ENCODE measurements at places on chromosomes 4 and X.

DNA sequence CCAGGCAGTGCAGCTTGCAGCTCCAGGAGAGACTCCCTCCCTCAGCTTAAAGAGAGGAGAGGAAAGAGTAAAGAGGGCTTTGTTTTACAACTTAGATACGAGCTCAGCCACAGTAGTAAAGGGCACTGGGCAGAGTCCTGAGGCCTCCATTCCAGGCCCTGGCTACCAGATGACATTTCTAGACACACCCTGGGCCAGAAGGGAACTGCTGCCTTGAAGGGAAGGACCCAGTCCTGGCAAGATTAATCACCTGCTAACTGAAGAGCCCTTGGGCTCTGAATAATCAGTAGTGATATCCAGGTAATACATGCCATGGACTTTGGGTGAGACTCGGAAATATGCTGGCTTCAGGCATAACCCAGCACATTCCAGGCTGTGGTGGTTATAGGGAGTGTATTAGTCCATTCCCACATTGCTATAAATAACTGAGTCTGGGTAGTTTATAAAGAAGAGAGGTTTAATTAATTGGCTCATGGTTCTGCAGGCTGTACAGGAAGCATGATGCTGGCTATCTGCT is 15.3 kb upstream of the SLC16A2 start:
- no peak for DNase-seq

GRCh38 chr4:21380861-21381260 is 567.7 kb downstream of the KCNIP4 start:
- no peak for DNase-seq

- no peak for DNase-seq
These were observed 13.8 kb downstream of the ACSL4 start for GRCh38 chrX:109719264-109719663.

- DNase-seq = no peak
These were observed 309.4 kb downstream of the PPP3CA start for GRCh38 chr4:101037938-101038413.

GRCh38 chr4:76950052-76950955 is 752 bp downstream of the SEPTIN11 start:
- DNase-seq = no peak

DNA sequence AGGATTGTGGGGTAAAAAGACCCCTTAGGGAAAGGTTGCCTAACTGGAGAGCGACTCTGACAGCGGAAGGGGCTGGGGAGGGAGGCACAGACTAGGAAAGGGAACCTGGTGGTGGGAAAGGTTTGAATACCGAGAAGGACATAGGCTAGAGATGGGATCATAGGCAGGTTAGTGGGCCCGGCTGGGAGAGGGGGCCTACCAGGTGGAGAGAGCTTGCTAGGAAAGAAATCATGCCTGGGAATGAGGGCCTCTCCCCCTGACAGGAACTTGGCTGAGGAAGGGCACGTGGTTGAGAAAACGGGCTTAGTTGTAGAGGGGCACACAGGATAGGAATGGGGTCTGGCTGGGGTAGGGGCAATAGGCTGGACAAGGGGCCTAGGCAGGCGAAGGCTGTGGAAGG is 4.4 kb downstream of the OTUD6A start:
- DNase-seq = no peak

- no peak for DNase-seq
These were observed 310.5 kb downstream of the CFAP299 start for GRCh38 chr4:80646061-80646460.

DNA sequence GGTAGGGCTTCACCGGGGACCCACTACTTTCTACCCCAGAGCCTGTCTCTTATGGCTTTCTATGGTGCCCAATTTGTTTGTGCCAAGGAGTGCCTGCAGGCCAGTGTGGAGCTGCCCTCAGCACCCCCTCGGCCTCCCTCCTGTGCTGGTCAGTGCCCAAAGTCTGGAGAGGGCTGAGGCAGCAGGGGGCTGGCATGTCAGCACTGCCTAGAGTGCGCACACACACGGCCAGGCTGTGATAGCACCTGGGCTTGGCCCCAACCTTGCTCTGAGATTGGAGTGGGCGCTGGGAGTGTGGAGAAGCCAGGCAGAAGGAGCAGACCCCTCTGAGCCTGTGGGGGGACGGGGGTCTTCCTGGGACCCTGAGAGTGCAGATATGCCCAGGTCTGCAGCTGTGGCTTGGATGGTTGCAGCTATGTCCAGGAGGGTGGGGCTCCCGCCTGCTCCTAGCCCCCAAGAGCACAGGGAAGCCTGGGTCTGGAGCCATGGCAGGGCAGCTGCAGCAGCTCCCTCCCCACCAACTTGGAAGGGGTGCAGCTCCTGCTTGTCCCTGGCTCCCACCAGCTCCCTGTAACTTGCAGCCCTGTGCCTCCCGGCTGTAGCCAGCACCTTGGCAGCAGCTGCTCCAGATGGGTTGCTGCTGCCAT is 46.3 kb downstream of the GAGE1 start:
- no peak for DNase-seq

DNA sequence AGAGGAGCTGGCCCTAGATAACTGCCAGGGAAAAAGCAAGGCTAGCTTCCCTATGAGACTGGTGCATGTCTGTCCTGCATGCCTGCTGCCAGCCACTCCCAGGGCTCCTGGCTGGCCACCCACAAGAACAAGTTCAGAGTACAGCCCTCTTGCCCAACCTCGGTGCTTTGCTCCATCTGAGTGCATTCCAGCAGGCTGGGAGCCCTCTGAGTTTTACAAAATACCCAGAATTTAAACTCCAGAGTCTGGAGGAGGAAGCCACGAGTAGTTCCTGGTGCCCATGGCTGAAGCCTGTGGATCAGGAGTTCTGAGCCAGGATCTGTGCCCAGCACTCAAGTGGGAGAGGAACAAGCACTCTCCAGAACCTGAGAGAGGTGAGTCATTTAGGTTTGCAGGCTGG is 111.6 kb downstream of the MAGEE2 start:
- DNase-seq = no peak

DNA sequence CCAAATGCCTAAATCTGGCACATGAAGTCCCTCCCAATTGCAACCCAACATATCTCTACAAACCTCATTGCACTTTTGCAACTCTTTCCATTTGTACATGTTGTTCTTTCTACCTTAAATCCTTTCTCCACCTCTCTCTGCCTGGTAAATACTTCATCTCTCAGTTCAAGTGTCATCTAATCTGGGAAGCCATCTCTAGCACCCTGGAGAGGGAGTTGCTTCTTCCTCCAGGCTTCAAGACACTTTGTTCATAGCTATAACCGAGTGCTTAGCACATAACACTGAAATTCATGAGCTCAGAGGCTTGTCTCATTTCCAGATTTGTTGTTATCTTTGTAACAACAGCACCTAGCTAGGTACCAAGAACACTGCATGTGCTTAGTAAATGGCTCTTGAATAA is 114.8 kb upstream of the NAP1L5 start:
- DNase-seq = no peak

DNA sequence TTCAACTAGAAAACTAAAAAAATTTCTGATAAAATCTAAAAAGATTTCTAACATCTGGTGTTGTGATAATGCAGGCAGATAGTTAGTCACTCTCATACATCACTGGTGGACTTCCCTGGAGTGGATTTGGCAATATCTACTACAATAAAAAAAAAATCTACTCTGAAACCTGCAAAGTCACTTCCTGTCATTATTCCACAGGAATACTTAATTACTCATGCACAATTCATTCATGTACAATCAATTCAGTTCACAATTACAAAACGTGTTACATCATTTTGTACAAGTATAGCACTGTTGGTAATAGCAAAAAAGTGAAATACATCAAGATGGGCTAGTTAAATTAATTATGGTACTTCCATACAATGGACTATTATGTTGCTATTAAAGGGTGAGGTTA is 16.5 kb upstream of the RHOH start:
- no peak for DNase-seq

DNA sequence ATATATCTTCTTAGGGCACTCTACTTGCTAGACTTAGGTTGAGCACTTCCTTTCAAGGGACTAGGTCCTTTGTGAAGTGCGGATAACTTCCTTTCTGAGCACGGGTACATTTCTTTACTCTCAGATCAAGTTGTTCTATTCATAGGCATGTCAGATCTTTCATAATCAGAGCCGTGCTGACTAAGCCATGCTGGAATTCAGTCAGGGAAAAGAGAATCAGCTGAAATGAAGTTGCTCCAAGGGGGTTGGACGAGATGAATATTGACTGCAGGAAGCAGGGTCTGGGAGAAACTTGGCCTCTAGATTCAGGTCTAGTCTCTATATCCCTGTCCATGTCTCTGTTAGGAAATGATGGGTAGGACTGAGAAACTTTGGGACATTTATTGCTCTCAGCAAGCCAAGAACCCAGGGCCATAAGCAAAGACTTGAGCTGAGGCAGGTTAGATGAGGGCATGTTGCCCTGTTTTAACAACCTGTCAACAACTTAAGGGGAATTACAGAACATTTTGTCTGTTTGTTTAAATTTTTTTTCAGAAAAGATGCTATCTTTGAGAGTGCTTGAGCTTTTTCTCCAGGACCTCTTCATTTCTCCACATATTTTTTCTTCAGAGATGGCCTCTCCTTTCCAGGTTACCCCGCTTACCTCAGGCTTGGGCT is 28.3 kb downstream of the AREG start:
- DNase-seq = no peak

GRCh38 chr4:174696657-174697056 is 132.4 kb downstream of the GLRA3 start:
- no peak for DNase-seq

GRCh38 chrX:111568354-111568753 is 56.9 kb downstream of the SERTM2 start:
- no peak for DNase-seq

DNA sequence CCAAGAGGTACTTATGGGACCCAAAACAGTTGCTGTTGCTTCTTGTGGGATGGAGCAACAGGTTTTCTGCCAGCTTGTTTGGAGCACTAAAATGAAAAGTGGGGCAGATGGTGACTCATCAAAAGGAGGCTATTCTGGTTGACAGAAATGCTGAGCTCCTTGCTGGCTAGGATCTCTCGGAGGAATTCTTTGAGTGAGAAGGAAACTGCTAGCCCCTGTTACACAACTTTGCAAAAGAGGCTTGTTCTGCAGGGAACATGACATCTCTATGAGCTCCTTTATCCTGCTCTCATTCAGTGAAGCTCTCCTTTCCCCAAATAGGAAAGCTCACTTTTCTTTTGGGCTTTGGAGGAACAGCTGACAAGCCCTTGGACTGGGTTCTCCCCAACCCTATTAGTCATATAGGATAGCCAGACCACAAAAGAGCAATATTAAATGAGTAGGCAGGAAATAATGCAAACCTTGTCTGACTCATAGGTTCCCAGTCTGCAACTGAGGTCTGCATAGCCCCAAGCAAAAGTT is 108.3 kb downstream of the CDS1 start:
- DNase-seq = no peak

- DNase-seq = no peak
These were observed 8.9 kb downstream of the FAT4 start for GRCh38 chr4:125323654-125324053.

DNA sequence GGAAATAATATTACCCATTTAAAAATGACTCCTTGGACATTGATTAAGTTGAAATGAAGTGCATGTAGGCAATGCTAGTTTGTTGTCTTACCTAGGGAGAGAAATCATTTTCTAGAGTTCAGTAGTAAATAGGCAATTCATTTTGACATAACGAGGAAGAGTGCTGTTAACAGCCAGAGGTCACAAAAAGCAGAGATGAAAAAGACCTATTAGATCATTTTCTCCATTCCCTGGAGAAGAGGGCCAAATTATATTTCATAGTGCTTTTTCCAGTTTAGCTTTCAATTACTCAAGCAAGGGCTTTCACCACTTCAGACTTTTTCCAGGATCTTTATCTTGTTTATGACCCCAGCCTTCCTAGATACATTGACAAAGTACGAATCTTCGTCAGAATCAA is 374.3 kb upstream of the GALNT7 start:
- no peak for DNase-seq

Data from iPS DF 19.7 (cell line).